ENCODE measurements at places on chromosomes 7 and 10.

GRCh38 chr10:13099144-13099665, 758 bp upstream of the OPTN start:
- peak; percentile 14 for DNase-seq

DNA sequence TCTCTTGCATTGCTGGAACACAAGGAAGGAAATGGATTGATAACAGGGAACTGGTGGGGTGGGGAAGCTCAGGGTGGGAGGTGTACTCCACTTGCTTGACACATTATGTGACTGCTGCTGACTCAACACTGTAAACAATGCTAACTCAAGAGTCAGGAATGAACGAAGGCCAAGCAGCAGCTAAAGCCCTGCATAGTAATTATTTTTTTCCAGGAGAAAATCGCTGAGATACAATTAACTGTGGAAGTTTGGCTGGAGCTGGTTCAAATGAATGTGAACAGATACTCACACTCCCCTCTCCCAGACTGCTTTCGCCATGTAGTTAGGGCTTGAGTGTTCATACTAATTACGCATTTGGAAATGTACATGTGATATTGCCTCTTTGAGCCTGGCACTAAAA, 170.9 kb upstream of the AOAH start:
- DNase-seq, result no peak

- no peak for DNase-seq
Measured at GRCh38 chr10:124197371-124198124, 104.2 kb upstream of the CHST15 start.

- no peak for DNase-seq
Measured at GRCh38 chr7:157707983-157708918, 371.4 kb downstream of the DNAJB6 start.

DNA sequence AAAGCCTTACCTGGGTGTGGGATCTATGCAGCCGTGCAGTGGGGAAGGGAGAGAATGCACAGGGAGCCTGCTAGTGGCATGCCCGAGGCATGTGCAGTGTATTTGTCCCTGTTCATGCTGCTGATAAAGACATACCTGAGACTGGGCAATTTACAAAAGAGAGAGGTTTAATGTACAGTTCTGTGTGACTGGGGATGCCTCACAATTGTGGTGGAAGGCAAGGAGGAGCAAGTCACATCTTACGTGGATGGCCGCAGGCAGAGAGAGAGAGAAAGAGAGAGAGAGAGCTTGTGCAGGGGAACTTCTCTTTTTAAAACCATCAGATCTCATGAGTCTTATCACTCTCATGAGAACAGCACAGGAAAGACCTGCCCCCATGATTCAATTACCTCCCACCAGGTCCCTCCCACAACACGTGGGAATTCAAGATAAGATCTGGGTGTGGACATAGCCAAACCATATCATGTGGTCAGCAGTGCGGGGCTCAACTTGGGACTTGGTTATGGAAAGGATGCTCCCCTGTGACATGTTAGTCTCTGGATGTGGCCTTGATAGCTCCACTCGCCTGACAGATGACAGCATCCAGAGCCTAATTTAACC, 128.9 kb downstream of the DOCK1 start:
- DNase-seq, result no peak

DNA sequence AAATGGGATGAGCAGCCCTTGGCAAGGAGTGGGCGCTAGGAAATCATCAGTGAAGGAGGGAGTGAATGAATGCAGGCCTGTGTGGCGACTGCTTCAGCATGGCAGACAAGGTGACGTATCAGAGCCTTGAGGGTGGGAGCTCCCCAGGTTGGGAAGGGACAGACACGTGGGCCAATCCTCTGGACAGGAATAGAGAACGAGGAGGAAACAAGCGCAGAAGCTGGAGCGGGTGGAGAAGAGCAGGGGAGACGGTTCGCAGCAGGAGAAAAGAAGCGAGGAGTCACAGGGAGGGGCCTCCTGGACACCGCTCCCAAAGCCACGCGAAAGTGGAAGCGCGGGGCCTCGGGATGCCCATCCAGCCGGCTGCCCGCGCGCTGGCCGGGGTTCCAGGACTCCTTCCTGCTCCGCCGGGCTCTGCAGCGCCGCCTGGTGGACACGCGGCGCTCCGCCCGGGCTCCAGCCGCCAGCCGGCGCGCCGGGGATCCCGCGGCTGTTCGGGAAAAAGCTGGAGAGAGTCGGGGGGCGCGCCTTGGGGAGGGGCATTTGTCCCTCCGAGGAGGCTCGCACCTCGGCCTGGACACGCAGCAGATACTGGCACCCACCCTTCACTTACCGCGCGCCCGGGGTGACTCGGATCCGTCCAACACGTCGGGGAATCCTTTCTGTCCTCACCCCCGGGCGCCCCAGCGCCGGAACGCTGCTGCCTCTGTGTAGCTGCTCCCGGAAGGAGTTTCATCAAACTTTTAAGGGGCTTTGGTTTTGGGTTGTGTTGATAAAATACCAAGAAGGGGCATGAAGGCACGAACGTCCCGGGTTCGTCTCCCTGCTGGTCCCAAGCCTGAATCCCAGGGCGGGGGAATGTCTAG, 6.3 kb downstream of the ZNF503 start:
- no peak for DNase-seq

DNA sequence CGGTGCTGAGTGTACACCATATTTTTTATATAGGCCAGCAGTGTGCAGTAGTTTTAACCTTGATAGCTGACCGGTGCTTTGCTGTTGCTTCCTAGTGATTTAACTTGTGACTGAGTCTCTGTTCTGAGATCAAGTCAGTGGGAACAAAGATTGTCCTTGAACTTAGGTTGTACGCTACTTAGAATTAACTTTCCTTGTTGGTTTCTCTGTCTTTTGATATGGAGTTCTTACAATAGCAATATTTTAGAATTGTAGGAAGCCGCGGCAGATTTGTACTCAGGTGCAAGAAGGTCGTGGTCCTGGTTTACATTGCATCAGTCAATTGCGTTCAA, 1.3 kb downstream of the DDX21 start:
- DNase-seq, result no peak

DNA sequence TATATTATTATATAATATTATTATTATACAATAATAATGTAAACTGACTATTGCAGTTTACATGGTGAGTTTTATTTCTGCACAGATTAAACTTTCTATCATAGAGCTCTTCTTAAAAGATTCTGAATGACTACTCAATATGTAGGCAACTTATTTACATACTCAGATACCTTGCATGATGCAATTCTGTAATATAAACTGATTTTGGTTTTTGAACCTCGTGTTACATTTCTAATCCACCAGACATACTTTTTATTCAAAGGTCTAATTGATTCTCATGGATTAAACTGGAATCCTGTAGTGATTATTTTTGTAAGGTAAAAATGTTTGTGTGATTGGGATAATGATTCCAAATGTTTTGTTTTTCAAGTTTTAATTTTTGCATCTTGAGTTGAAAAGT, 19.9 kb downstream of the SLC26A4 start:
- DNase-seq, result no peak

- no peak for DNase-seq
Measured at GRCh38 chr10:95755511-95756004, 405 bp upstream of the ENTPD1 start.

DNA sequence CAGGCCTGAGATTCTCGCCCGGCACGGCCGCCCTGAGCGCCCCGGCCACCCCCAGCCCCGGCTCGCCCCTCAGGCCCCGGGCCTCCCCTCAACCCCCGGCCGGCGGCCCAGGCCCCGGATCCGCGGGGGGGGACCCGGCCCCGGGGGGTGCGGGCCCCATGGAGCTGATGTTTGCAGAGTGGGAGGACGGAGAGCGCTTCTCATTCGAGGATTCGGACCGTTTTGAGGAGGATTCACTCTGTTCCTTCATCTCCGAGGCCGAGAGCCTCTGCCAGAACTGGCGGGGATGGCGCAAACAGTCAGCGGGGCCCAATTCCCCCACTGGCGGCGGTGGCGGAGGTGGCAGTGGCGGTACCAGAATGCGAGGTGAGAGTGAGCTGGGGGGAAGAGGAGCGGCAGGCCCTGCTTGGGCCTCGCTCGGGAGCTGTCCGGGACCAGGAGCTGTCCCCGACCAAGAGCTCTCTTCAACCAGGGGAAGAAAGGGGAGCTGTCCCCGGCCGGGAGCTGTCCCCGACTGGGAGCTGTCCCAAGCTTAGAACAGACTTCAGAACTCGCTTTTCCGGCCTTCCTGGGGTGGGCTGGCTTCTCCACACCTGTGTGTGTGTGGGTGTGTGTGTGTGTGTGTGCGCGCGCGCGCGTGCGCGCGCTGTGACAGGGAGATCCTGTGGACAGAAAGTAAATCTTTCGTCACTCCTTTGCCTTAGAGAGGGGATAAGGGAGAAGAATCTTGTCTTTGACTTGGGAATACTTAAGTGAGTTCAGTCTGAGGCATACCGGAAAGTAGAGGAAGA, 510 bp downstream of the ZSWIM8 start:
- DNase-seq, result peak; percentile 30

DNA sequence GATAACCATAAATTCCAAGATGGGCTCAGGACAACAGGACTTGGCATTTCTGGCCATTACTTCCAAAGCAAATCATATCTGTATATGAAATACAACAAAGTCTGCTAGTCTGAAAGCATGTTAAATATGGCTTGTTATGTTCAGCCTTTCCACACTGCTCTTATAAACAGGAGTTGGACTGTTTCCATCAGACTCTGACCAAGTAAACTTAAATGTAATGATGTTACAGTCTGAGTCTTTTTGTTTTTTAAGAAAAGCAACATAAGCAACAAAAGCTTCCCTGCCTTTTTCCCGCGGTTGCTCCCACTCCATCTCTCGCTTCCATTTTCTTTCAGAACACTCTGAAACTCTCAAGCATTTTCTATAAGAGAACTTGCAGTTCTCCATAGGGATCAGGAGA, 8.1 kb upstream of the CDCA7L start:
- no peak for DNase-seq

DNA sequence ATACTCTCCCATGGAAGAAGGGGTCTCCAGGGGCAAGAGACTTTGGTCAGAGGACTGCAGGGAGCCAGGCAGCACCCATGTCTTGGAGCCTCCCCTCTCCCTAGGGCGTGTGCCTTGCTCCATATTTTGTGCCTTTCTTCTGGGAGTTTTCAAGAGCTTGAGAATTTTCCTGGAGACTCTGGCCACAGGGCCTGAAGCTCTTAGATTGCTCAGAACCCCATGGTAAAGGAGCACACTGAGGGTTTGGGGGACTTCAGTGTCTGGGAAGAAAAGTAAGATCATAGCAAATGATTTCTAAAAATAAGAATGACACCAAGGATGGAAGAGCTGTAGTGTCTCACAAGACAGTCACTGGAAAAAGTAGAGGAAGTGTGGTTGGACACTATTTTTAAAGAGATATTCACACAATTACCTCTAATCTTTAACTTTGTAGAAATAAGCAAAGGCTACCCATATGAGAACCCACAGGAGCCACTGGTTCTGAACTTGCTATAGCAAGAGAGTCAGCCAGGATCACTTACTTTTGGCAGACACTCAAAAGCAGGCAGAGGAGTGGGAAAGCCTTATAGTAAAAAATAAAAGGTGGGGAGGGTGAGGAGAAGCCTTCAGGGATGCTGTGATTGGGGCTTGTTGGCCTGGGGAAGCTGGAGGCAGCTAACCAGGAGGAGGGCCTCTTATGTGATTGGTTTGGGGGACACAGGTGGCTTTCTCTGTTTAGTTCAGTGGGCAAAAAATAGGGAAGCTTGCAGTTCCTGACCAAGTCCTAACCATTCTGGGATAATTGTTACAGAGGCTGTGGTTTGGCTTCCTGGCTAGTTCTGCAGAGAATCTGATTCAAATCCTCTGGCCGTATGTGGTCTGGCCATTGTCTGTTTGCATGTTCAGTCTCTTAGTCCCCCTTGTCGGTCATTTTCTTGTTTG, 5.1 kb upstream of the CSGALNACT2 start:
- DNase-seq, result no peak

GRCh38 chr7:102991540-102992214, 78.9 kb downstream of the LRRC17 start:
- no peak for DNase-seq

- no peak for DNase-seq
Measured at GRCh38 chr10:130862626-130863025, 448.9 kb downstream of the TCERG1L start.

DNA sequence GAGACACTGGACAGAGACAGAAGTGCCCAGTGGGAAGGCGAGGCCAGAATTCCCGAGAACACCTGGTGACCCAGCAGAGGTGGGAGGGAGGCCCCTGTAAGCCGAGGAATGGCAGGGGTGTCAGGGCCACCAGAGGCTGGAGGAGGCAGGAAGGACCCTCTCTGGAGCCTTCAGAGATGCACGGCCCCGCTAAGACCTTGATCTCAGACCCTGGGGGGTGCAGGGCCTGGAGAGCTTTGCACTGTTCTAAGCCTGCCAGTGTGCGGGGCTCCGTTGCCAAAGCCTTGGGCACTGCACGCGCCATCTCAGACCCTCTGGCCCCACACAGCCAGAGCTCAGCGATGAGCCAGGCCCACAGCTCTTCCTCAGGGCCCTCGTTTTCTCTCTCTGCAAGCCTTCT, 557.1 kb downstream of the PTPRN2 start:
- DNase-seq, result no peak

DNA sequence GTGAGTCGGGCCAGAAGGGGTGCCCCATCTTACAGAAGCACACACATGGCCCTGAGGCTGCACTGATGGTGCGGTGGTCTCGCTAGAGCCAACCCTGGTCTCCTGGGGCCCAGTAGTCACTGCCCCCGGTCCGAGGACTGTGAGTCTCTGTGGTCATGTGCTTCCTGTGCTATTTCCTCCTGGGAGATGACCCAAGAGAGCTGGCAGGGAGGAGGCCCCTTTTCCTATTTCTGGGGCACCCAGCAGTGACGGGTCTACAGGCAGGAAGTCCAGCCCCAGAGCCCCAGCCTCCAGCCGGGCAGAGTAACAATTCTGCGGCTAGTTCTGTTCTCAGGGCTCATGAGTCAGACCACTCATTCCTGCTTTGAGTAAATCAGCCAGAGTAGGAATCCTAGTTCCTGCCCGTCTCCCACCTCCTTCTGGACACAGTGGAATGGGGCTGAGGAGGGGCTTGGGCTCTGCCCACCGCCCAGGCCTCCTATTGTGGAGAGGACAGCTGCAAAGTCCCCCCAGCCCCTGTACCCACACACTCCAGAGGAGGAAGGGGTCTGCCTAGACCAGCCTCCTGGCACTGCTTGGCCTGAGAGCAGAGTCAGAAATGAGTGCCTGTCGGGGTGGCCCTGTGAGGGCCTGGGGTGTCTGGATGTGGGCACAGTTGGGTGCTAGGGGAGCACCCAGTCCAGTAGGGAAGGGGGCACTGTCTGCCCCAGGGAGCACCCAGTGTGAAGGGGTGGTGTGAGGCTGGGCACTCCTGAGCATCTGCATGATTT, 80.5 kb upstream of the PPIF start:
- no peak for DNase-seq

GRCh38 chr10:7445474-7446185, 34.8 kb upstream of the SFMBT2 start:
- DNase-seq, result no peak

DNA sequence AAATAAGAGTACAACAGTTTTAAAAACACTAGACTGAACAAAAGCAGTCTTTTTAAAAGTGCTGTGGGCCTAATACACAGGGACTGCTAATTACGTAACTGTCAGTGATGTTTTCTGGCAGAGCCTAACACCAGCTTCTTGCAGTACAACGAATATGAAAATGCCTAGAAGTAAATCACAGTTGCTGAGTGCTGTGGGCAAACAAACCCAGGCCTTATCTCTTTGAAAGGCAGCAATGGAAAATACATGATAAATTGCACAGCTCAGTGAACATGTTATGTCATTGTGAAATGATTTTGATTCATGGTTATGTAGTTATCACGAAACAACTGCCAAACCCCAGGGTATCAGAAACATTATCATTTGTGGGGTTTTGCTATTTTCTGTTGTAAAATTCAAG, 428.4 kb downstream of the GFRA1 start:
- DNase-seq, result no peak
